ENCODE measurements at places on chromosomes 6 and 20.

DNA sequence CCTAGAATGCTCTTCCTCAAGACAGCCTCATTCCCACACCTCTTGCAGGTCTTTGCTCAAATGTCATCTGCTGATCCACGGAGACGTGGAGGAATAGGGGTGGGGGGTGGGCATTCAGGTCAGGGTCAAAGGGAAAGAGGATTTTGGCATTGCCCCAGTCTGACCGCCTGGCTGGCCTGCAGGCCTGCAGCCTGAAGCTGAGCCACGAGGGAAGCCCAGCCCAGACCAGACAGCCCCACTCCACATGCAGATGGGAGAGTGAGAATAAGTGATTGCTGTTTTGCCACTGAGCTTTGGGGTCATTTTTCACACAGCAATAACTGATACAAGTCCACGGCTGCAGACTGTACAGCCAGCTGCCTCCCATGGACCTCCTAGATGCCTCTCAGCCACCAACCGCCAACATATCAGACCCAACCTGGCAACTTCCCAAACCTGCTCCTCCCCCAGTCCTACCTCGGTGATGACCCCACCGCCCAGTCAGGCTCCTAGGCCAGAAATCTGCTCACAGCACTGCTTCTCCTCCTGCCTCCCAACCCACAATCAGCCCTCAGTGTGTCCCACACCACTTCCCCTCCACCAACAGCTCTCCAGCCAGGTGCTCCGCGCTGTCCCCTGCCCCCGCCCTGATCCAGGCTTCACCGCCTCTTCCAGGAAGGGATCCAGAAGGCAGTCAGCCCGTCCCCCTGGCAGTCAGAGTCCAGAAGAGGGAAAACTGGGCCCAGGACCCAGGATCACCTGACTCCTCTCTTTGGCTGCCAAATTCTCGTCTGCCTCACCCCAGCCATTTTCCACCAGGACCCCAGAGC is 14.0 kb downstream of the KIAA1755 start:
- DNase-seq, result no peak

DNA sequence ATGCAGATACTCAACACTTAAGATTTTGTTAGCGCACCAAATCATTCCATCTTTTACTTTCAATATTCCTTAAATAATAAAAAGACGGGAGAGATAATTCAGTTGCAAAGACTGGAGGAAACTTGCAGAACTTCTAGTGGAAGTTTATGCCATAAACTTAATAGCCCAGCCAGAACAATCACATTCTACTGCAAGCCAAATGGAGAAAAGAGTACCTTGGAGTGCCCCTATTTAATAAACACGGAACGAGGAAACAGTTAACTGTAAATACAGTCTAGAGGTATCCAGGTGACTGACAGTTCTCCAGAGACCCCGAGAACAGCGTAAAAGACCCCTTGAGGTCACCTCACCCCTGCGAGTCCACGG is 635 bp downstream of the SLC35B3 start:
- peak; percentile 49 for DNase-seq

DNA sequence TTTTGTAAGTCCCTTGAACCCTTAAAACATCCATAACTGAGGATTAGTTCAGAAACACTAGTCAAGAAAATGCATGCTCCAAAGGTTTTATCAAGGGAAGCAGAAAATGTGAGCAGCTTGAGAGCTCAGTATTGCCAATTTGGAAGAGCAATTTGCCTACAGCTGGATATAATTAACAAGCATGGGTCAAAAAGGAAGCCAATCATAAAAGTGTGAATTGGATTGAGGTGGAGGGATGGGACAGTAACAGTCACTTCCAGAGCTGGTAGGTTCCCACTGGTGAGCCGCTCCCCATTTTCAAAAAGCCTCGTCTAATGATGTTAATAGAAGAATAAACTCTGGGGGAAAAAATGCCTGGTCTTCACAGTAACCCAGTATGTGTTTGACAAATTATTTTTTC is 5.0 kb upstream of the PTPRK start:
- DNase-seq, result no peak

DNA sequence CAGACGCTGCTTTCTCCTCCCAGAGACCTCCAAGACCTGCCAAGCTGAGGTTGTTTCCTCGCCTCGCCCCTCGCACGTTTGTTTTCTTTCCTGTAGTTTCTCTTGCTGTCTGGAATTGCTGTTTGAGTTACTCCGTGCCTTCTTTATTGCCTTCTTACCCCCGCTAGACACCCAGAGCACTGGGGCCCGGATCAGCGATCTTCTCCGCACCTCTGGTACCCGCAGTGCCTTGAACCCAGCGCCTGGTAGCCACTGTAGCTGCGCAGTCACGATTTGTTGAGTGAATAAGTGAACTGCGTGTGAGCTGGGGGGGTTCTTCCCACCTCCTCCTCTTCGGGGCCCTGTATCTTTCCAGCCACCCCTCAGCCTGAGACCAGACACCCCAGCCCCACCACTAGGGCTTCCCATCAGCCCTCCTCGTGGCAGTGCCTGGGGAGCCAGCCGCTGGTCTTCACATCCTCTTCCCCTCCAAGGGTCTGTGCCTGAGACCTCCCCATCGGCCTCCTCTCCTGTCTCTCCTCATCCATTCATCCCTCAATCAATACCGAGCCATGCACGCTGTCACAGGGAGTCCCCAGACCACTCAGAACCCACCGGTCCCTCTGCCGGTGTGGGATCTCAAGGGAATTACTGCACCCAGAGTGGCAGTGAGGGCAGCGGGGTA is 849 bp upstream of the BMP7 start:
- no peak for DNase-seq

DNA sequence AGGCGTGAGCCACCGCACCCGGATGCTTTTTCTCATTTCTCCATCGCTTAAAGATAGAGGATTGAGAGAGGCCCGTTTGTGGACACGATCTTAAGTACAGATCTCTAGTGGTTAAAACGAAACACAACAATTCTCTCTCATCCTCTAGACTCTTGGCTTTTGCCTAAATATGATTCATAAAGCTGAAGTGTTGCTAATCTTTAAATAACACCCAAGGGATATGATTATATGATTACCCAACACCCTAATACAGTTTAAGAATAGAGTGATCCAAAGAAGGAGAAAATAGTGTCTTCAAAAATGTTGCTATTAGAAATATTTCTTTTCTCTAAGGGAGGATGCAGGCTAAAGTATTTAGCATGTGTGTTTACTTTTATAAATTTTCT is 50.4 kb downstream of the MTHFD1L start:
- DNase-seq, result no peak

- DNase-seq, result no peak
Observed at GRCh38 chr6:80433010-80433672, 326.7 kb downstream of the BCKDHB start.

GRCh38 chr6:148001844-148002642 is 340.6 kb upstream of the SASH1 start:
- DNase-seq, result no peak

- no peak for DNase-seq
Observed at GRCh38 chr6:87366072-87366827, 21.6 kb downstream of the C6orf163 start.
